ENCODE measurements at places on chromosomes 7 and 10.

DNA sequence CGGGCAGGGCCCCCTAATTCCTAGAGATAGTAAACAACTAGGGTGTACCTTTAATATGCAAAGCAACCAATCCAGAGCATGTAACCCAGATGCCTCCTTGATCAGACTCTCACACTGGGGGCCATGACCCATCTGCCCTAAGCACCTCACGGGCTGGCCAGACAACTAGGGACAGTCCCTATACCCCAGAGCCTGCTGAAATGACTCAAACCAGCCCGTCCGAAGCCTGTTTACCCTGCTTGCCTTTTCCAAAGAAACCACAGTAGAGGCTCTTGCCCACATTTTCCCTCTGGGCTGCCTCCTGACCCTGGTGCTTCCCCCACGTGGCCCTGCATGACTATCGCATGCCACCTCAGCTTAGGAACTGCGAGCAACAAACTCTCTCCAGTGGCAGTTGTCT is 46.2 kb downstream of the RGS10 start:
- DNase-seq = no peak

GRCh38 chr7:47956220-47956619 is 8.0 kb upstream of the PKD1L1 start:
- no peak for DNase-seq

DNA sequence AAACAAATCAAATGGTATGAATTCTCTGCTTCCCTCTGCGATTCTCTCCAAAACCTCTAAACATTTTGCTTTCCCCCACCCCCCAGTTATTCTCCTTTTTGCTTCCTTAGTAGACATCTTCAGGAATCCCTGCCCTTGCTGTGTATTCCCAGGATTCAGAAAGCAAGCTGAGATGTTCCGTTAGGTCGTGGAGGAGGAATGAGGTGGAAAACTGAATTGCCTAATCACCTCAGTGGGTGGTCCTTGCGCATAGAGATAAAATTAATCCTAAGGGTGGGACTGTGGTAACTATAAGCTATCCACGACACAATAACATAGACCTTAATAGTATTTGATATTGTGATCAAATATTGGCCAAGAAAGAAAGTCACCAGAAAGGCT is 49.1 kb upstream of the SEMA3C start:
- DNase-seq = no peak

- no peak for DNase-seq
These were observed 193.9 kb upstream of the PHF14 start for GRCh38 chr7:10779465-10780399.

DNA sequence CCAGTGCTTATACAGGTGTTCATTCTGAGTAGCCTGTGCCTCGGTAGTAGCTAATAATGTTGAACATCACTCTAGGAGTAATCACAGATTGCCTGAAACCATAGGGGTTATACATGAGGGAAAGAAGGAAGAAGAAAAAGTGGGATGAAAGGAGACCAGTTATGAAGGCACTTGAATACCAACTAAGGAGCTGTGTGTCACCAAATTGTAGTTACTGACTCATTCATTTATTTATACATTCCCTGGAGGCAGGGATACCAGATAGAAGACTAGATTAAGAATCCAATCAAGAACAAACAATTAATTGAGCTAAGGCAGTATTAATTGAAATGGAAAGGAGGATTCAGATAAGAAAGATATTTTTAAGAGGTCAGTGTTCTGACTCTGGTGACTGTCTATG is 129.6 kb upstream of the PRPS1L1 start:
- no peak for DNase-seq

GRCh38 chr10:87559392-87559791 is 54.7 kb downstream of the MINPP1 start:
- DNase-seq = no peak

GRCh38 chr10:74077416-74077815 is 73.2 kb downstream of the AP3M1 start:
- no peak for DNase-seq
